ENCODE measurements at places on chromosomes 2 and 18.

- no peak for DNase-seq
These were observed 98.8 kb downstream of the ZNF521 start for GRCh38 chr18:25253136-25253535.

DNA sequence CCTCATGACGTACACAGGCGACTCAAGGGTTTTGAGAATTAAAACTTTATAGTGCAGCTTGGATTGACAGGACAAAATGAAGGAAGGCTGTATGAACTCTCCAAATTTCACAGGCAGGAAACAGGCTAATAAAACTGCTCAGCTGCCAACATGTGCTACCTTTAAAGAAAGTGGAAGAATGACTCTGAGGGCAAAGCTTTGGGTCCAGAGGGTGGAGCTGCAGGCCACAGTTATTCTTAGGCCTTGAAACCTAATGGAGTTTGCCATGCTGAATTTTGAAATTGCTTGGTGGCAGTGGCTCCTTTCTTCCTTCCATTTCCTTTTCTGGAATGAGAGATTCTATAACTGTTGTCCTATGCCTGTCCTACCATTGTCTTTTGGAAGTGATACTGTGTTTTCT lies 34.8 kb downstream of the HAT1 start:
- no peak for DNase-seq

DNA sequence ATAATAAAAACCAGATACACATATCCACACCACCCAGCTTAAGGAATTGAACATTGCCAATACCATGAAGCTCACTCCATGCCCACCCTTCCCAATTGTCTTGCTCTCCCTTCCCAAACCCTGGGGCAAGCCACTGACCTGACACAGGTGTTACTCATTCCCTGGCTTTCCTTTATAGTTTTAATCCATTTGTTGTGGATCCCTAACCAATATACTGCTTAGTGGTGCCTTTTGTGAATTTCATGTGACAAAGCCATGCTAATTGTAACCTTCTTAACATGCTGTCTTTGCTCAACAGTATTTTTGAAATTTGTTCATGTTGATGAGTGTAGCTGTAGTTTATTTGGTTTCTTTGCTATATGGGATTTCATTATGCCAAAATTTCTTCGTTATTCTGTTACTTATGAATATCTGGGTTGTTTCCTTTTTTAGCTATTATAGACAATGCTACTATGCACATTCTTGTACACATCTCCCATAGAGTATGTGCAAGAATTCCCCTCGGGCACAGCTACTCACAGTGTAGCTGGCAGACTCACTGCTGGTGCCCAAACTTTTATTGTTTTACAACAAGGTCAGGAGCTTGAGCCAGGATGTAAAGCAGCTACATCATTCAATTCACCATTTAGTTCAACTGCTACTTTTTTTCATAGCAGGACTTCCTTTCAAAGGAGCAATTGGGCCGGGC lies 90.8 kb upstream of the ATL2 start:
- DNase-seq: no peak

GRCh38 chr2:207133820-207134519 lies 31.8 kb downstream of the KLF7 start:
- peak; percentile 42 for DNase-seq

DNA sequence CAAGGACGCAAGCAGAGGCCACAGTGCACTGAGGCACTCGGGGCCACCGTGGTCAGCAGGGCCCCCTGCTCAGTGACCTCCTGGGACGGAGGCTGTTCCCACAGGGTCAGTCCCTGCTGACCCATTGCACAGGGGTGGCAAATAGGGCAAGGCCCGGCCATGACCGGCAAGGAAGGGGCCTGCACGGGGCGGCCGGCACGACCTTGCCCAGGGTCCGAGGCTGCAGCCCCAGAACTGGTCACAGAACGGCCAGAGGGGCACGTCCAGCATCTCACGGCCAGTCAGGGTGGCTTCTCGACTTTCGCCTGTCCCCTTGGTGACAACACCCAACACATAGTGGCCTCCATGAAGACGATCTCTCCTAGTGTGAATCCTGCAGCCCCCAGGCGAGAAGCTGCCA lies 27.6 kb upstream of the OTOS start:
- DNase-seq: no peak

DNA sequence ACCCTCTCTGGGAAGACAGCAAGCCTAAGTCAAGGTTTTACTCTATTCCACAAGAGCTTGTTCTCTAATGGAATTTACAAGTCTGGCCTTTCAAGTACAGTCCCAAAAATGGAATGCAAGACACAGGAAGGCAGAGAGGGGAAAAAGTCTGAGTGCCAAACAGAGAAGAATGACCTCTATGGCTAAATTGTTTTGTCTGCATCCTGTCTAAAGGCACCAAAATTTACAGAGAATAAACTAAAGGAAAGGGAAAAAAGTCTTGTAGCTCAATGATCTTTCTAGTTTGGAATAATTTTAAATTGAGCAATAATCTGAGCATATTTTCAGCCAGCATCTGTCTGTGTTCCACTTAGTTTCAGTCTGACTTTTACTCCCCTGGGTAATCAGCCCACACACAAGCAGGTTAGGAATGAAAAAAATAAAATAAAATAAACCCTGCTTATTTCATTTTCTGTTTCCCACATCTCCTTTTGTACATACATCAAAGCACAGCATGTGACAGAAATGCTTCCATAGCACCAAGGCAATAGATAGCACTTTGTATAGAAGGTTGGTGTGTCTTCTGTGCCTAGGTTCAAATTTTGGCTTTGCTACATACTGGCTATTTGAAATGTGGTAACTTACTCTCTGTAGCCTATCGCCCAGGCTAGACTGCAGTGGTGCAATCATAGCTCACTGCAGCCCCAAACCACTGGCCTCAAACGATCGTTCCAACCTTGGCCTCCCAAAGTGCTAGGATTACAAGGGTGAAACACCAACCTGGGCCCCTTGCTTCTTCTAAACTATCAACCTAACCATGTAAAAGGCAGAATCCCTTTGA lies 105.1 kb downstream of the SLC8A1 start:
- DNase-seq: no peak

GRCh38 chr2:140597836-140598235 lies 1533.0 kb downstream of the LRP1B start:
- no peak for DNase-seq

GRCh38 chr2:217361483-217361880 lies 501.6 kb upstream of the TNP1 start:
- DNase-seq: no peak

DNA sequence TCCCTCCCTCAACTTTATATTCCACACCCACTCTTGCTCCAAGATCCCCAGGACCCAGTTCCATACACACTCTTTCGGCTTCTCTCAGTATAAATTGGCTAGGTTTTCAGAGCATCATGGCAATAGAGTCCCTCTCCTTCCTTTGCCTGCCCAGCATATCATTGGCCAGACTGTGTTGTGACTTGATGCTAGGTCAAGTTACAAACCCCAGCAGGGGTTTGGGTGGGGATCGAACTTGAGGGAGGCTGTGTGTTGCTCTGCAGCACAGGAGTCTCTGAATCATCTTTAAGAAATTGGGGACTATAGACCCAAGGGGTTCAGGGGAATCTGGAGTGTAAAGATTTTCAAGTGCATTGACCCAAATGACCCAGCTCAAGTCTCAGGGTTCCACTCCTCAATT lies 477.5 kb upstream of the MEIS1 start:
- no peak for DNase-seq

DNA sequence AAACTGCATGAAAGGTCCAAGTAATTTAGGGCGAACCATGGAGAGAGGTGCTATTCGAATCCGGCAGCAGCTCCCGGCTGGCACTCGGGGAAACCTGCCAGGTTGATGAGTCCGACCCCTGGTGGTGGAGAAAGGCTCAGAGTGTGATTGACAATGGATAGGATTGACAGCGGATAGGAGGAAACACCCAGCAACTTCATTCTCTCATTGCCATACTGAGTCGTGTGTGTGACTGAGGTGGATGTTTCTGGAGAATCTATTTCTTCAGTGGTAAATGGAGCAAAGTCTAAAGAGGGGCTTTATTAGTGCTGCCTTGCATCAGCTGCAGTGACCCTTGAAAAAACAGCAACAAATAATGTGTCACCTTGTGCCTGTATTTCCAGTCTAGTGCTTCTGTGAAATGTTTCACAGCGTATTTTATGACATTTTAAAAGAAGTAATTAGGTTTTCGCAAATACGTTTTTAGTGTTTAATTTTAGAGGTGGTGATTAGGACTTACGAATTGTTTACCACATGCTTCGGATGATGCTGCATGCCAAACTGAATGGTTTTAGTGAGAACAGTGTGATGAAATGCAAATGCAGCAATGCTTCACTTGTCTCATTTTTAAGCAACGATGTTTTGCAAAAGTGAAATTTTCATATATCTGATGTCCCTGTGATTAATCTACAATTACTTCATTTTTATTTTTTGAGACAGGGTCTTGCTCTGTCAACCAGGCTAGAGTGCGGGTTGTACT lies 102.0 kb downstream of the DCDC2C start:
- DNase-seq: no peak

DNA sequence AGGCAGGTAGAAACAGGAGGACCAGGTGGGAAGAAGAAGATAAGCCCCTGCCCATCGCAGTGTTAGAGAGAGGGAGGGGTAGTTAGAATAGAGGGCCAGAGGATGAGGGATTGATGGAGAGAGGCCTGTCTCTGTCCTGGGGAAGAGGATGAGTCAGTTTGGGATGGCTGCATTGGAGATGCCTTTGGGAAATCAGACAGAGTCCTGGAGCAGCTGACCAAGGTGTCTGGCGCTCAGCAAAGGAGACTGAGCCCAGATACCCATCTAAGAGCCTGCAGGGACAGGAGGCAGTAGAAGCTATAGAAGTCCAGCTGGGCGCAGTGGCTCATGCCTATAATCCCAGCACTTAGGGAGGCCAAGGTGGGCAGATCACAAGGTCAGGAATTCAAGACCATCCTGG lies 177.8 kb upstream of the HAAO start:
- DNase-seq: no peak

- DNase-seq: no peak
These were observed 264.4 kb downstream of the ERBB4 start for GRCh38 chr2:212274215-212274614.

DNA sequence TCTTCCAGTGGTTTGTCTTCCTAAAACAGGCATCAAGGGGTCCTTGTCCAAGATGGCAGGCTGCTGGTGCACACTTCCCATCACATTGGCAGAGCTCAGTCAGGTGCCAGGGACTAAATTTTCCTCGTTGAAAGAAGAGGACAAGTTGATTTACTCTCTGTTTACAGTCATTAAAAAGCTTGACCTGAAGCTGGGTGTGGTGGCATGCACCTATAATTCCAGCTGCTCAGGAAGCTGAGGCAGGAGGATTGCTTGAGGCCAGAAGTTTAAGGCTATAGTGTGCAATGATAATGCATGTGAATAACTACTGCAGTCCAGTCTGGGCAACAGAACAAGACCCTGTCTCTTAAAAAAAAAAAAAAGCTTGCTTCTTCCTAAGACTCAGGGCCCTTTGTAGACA lies 3.6 kb upstream of the PLB1 start:
- DNase-seq: no peak

DNA sequence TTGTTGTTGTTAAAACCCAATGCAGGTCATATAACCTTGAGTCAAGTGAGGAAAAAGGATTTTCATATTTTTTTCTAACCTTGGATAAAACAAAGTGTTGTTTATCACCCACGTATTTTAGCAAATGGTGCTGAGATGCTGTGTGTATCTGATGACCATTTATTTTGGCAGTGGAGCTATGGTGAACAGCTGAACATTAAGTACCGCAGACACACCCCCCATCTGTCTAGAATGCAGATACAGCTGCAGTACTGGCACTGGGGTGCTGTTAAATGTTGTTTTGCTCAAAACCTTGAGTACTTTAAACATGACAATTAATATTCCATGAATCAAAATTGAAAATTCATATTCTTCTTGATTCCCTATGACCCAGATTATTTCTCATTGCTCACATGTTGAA lies 773.3 kb upstream of the SLC39A10 start:
- DNase-seq: no peak

DNA sequence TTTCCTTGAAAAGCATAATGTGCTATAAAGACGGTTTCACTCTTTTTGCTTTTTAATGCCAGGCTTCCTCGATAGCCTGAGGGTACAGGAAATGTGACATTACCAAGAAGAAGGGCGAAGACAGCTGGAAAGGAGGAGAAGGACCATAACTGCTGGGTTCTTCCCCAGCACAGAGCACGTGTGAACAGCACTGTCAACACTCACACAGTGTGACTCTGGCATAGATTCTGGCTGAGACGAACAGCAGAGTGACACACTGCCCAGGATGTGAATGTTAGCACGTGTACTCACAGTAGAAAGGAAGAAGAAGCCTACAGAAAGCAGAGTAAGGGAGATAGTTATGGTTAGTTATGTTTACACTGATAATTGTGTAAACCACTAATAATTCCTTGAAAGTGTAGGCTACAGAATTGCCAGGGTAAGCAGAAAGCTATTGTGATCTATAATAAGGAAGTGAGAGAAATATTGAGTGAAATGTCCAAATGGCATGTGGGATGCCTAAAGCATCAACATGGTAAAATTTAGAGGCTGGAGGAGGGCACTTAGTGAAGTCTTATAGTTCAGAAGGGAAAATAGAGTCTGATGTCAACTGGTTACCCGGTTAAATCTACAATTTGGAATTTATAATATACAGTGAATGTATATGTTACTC lies 198.2 kb downstream of the DLGAP1 start:
- DNase-seq: no peak

DNA sequence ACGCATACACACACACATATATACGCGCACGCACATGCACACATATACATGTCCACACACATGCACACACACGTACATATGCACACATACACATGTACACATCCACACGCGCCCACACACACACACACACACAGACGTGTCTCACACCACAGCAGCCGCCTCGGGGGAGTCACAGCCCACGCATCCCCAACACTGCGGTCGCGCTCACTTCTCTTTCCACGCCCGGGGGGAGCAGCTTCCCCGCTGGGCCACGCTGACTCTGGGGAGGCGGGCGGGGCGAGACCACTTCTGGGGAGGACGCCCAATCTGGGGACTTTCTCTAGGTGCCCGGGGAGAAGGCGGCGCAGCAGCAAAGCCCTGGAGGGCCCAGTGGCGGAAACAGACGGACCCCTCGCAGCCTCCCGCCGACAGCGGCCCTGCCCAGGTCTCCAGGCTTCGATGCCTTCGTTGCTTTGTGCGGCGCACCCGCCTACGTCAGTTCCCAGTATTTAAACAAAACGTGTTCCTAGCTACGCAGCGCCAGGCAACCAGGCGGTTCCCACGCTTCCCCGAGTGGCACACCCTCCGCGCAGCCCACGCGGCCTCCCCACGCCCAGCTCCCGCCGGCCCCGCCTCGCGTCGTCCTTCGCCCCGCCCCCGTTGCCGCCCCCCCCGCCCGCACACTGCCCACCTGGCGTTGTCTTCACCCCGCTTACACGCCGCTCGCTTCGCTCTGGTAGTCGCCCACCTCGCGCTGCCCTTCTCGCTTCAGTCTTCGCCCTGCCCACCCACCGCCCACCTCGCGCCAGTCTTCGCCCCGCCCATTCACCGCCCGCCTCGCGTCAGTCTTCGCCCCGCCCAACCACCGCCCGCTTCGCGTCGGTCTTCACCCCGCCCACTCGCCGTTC lies 810 bp upstream of the RBFA start:
- DNase-seq: peak; percentile 37

DNA sequence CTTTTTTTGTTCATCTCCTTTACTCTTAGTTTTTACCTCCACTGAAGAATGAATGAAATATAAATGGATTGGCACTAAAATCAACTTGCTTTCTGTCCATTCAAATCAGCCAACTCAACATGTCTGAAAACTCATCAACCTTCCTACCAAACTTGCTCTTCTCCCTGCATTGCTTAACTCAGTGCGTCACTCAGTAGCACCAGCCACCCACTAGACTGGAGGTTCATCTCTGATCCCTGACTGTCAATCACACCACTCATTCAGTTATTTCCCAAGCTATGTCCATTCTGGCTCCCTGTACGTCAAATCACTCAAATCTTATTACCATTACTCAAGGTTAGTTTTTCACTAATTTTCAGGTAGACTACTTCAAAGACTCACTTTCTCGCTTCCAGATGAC lies 75.2 kb upstream of the RBMS1 start:
- DNase-seq: no peak
